ENCODE measurements at places on chromosomes 12 and 14. TPM values are rescaled to one million over a fixed set of nuclear protein-coding genes. Genes with fewer than 3 reads are reported as not detected.

GRCh38 chr12:100573292-100574186, at the start of gene GAS2L3:
TSS of gene GAS2L3 (plus strand) at chr12:100573684. CDS start at chr12:100594905, 21,221 bp downstream.
- H3K4me3 ChIP-seq: peak within 1 kb of the TSS; percentile 61
- no peaks in the 10 kb centered on the region for H3K36me3 ChIP-seq
- DNase-seq: peak; percentile 86
- no peaks in the 10 kb centered on the region for H3K27me3 ChIP-seq

DNA sequence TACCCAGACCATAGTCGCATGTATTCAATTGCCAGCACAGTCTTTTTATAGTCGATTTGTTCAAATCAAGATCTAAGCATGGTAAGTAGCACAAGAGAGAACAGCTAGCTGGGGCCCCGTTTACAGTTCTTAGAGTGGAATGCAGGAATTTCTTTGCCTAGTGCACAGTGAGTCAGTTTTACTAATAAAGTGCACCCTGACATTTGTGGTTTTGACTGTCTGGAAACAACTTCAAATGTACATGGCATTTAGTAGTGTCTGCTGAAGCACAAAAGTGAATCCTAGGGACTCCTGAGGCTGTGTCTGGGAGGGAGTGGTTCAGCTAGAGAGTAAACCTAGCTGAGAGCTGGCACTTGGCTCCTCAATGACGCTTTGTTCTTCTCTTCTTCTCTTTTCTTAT, 64.9 kb downstream of the TMX1 start:
- no peaks in the 10 kb centered on the region for H3K4me1 ChIP-seq
- no peaks in the 10 kb centered on the region for H3K27me3 ChIP-seq
- H3K4me3 ChIP-seq: no peak overlapping the region
- H3K36me3 ChIP-seq: no peaks in the 10 kb centered on the region
- DNase-seq: no peak

DNA sequence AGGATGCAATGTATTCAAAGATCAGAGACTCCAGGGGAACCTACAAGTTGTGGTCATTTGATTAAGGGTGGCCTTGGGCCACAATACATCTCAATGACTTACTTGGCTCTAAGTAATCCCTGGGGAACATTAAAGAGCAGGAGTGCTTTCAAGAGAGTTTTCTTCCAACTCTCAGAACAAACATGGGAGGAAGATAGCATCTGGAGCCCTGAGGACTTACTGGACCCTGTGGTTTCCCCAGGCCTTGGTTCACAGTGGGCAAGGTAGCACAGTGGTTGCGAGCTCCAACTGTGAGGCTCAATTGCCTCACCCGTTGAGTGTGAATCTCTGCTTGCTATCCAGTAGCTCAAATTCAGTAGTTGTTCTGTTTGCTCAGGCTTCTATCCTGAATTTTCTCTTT, 32.4 kb downstream of the STXBP6 start:
- no peak for DNase-seq
- no peaks in the 10 kb centered on the region for H3K4me1 ChIP-seq

- no peaks in the 10 kb centered on the region for H3K27me3 ChIP-seq
- no peak for DNase-seq
- no peaks in the 10 kb centered on the region for H3K36me3 ChIP-seq
- peaks cover 30% of the 10 kb centered on the region for H3K4me1 ChIP-seq
- H3K27ac ChIP-seq: peak overlapping the region; percentile 47
These were observed 17.7 kb downstream of the PLEKHG3 start for GRCh38 chr14:64721899-64722298.

DNA sequence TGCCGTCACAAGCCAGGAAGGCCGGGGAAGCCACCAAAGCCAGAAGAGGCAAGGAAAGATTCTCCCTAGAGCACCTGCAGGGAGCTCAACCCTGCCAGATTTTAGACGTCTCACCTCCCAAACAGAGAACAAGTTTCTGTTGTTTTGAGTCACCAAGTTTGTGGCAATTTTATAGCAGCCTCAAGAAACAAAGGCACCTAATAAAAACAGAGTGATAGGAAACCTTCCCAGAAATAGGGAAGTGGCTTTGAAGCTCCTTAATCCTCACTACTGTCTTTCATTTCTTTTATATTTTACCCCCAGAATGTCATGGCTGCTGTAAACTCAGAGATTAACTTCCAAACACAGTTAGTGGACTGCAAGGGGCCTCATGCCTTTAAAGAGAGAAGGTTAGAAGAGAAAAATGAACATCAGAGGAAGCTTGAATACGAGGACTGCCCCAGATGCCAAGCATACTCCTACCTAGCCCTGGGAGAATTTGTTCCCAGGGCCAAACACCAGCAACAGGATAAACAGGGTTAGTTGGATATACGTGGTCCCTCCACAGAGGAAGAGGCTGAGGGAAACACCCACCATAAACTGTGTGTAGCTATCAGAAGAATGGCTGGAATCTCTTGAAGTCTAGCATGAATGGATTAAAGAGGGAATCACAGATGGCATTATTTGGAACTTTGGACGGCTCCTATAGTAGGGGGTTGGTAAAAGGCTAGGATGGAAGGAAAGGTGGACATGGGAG, 148.3 kb downstream of the KCNA5 start:
- no peaks in the 10 kb centered on the region for H3K36me3 ChIP-seq
- no peaks in the 10 kb centered on the region for H3K4me1 ChIP-seq
- H3K27me3 ChIP-seq: no peaks in the 10 kb centered on the region
- H3K27ac ChIP-seq: no peak overlapping the region

DNA sequence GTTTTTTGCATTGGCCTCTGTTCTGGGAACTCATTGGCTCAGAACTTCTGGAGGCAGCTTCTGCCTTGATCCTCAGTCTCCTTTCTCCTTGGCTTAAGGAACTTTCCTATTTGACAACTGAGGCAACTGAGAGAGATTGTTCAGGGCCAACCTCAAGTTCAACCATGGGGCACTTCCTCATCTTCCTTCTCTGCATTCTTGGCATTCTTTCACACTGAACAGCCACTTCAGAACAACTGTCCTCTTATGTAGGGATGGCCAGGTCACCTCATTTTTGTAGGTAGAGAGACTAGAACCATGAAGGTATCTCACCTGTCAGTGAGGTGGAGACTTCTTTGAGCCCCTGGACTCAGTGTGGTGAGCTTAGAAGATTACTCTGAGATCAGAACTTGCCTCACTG, 63.0 kb upstream of the NRXN3 start:
- DNase-seq: no peak
- H3K36me3 ChIP-seq: no peaks in the 10 kb centered on the region
- no peaks in the 10 kb centered on the region for H3K27me3 ChIP-seq
- H3K4me3 ChIP-seq: no peak overlapping the region
- H3K4me1 ChIP-seq: no peaks in the 10 kb centered on the region

- H3K4me3 ChIP-seq: no peak overlapping the region
- no peaks in the 10 kb centered on the region for H3K27me3 ChIP-seq
- no peak for DNase-seq
- H3K36me3 ChIP-seq: no peaks in the 10 kb centered on the region
These were observed 19.3 kb downstream of the BRF1 start for GRCh38 chr14:105281371-105282097.

- H3K4me3 ChIP-seq: no peak overlapping the region
- H3K4me1 ChIP-seq: peaks cover under 1% of the 10 kb centered on the region
- peaks cover 9% of the 10 kb centered on the region for H3K36me3 ChIP-seq
- H3K27me3 ChIP-seq: no peaks in the 10 kb centered on the region
These were observed 50.8 kb downstream of the DGLUCY start for GRCh38 chr14:91164676-91165075.

The CD4 gene
- 64.5 TPM for total RNA-seq

DNA sequence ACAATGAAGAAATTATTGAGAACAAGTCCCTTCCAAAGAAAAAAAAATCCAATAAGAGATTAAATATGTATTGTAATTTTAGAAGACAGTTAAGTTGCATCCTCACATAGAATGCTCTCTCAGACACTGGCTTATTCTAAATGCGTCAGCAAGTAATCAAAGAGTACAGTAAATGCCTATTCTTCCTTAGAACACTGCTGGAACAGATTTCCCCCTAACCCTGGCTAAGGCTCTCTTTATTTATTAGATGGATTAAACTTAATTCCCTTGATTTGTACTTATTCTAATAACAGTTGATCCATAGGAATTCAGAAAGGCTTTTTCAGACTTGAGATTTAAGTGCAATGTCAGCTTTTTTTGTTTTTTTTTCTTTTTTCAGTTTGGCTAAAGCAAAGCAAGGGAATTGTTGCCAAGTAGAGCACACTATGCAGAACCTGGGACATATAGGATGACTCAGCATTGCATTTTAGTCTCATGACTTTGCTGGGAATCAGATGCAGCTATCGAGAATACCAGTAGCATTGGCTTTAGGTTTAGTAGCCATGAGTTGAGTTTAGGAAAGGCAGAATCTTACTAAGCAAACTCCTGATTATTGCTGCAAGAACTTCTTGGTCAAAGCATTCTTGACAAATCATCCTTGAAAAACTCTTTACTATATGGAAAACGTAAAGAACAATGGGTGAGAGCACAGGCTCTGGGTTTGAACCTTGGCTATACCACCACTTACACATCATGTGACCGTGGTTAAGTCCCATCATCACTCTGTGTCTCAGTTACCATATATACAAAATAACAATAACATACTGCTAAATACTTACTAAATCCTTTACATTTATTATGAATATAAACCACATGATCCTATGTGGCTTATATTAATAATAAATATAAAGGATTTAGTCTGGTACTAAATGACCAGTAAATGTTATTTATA, 26.7 kb downstream of the MED21 start:
- H3K27ac ChIP-seq: no peak overlapping the region
- H3K27me3 ChIP-seq: no peaks in the 10 kb centered on the region
- H3K4me1 ChIP-seq: no peaks in the 10 kb centered on the region

GRCh38 chr12:104667139-104667538, 210.4 kb downstream of the CHST11 start:
- no peaks in the 10 kb centered on the region for H3K36me3 ChIP-seq
- H3K4me1 ChIP-seq: peaks cover 39% of the 10 kb centered on the region
- H3K4me3 ChIP-seq: no peak overlapping the region
- H3K27ac ChIP-seq: peak overlapping the region; percentile 88
- no peak for DNase-seq

DNA sequence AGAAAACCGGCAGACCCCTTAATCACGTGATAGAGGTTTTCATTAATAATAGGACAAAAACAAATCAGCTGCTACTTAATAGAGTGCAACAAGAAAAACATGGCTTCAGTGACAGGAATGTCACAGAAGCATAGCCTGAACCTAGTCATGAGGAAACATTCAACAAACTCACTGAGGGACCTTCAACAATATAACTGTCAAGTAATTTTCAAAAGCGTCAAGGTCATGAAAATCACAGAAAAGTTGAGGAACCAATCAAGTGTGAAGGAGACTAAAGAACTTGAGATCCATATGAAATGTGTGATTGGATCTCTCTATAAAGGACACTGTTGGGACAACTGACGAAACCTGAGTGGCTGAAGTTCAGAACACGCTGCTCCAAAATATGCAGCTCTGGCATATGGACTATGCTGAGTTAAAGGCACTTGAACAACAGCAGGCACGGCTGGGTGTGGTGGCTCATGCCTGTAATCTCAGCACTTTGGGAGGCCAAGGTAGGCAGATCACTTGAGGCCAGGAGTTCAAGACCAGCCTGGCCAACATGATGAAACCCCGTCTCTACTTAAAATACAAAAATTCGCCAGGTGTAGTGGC, 16.3 kb downstream of the NDUFA12 start:
- H3K4me3 ChIP-seq: no peak overlapping the region
- no peaks in the 10 kb centered on the region for H3K27me3 ChIP-seq
- H3K4me1 ChIP-seq: no peaks in the 10 kb centered on the region
- no peak for DNase-seq

The SERPINA10 gene
- total RNA-seq: not detected

GRCh38 chr14:70935135-70935534, 27.9 kb downstream of the PCNX1 start:
- no peak for DNase-seq
- no peaks in the 10 kb centered on the region for H3K27me3 ChIP-seq
- peak overlapping the region; percentile 71 for H3K27ac ChIP-seq
- peaks cover 38% of the 10 kb centered on the region for H3K4me1 ChIP-seq

DNA sequence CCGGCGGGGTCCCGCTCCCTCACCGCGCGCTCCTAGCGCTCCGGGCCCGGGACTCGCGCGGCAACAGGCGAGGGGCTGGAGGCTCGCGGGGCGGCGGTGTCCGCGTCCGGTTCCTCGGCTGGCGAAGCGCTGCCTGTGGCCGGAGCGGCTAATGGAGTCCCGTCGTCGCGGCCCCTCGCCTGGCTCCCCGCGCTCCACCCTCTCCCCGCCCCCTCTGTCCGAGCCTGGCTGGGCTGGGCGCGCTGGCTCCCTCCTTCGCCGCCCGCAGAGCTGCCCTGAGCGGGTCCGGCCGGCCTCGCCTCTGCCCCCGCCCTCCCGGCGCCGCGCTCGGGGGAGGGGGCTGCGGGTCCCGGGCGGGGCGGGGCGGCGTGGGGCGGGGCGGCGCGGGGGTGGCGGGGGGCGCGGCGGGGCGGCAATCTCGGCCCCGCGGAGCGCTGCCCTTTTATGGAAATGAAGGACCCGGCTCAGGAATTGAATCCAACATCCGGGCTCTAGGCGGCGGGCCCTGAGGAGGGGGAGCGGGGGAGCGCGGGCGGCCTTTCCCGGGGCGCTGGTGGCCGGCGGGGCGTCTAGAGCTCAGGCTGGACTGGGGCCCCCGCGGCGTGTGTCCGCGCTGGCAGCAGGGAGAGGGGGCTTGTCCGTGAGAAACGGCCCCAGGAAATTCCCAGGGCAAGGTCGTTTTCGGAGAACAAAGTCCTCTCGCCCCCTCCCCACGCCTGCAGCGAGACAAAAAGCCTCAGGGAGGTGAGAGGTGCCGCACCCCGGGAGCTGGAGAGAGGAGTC, at the start of gene FERMT2:
Gene FERMT2 (minus strand): TSS at position 153 of the 783 bp plus-strand sequence. CDS start 482 bp downstream, outside the sequence.
- peak within 1 kb of the TSS; percentile 91 for H3K4me3 ChIP-seq
- peaks cover 12% of the 10 kb centered on the region for H3K4me1 ChIP-seq
- H3K27ac ChIP-seq: peak within 1 kb of the TSS; percentile 99
- DNase-seq: peak; percentile 95
- peaks cover 62% of the 10 kb centered on the region for H3K27me3 ChIP-seq

- DNase-seq: no peak
- peaks cover 49% of the 10 kb centered on the region for H3K4me1 ChIP-seq
- peak overlapping the region; percentile 99 for H3K27ac ChIP-seq
- peak overlapping the region; percentile 67 for H3K4me3 ChIP-seq
These were observed 3.5 kb upstream of the RNASE4 start for GRCh38 chr14:20680843-20681347.

DNA sequence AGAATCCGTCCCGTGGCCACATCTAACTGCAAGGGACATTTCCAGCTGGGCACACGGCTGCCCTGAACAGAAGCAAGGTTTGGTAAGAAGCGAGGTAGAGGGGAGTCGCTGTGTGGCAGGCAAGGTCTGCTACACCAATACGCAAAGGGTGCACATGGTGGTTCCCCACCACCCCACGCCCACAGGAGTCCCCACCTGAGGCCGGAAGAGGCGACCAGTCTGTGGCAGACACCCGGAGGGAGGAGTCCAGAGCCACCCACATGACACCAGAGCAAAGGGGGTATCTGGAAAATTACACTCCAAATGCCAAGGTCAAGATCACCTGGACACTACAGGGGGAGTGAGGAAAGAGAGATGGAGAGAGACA, 47.1 kb upstream of the GALNT9 start:
- no peak overlapping the region for H3K4me3 ChIP-seq
- H3K27me3 ChIP-seq: peaks cover 81% of the 10 kb centered on the region
- no peaks in the 10 kb centered on the region for H3K4me1 ChIP-seq
- H3K27ac ChIP-seq: no peak overlapping the region
- DNase-seq: peak; percentile 46

- no peak for DNase-seq
- no peak overlapping the region for H3K4me3 ChIP-seq
- H3K4me1 ChIP-seq: no peaks in the 10 kb centered on the region
- no peaks in the 10 kb centered on the region for H3K36me3 ChIP-seq
These were observed 129.7 kb upstream of the OVCH1 start for GRCh38 chr12:29627221-29627620.

- H3K27me3 ChIP-seq: no peaks in the 10 kb centered on the region
- no peak overlapping the region for H3K4me3 ChIP-seq
- no peaks in the 10 kb centered on the region for H3K36me3 ChIP-seq
- H3K27ac ChIP-seq: peak overlapping the region; percentile 80
These were observed 23.9 kb downstream of the GNG2 start for GRCh38 chr14:51884086-51884927.

Measured in left lung (tissue), 14 donors.